Sciatic nerve (tissue), 2 donors: ENCODE measurements at places on chromosomes 4 and X. TPM values are rescaled to one million over a fixed set of nuclear protein-coding genes. Genes with fewer than 3 reads are reported as not detected.

DNA sequence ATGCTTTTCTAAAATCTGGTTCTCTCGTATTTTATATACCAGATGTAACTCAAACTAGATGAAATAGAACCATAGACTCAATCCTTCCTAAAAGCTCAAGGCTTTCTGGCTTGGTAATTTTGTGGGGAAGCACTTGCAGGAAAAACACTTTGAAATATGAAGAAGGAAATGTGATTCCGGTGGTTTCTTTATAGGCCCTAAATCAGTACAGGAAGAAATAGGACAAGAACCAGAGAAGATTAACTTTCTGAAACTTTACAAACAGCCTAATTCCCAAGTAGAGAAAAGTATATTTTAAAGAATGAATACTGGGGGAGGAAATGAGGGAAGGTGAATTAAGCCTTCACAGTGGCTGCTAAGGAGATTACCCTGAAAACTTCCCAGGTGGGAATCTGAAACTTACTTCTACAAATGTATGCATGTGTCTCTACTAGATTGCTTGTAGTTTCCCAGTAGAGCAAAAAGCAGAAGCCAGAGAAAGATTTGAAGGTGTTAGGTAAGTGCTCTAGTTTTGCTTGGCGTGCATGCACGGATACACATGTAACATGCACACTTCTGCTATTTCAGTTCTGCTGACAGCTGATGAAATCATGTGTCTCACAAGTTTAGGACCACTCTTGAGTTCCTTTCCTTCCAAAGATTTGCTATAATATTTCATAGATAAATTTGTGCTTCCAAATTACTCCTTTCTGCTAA lies 92.1 kb downstream of the AFF1 start:
- no peak for DNase-seq

- no peak for DNase-seq
Observed at GRCh38 chrX:133461231-133461630, 45.9 kb upstream of the GPC4 start.

GRCh38 chr4:15353207-15353606 lies 74.6 kb upstream of the C1QTNF7 start:
- DNase-seq = no peak

DNA sequence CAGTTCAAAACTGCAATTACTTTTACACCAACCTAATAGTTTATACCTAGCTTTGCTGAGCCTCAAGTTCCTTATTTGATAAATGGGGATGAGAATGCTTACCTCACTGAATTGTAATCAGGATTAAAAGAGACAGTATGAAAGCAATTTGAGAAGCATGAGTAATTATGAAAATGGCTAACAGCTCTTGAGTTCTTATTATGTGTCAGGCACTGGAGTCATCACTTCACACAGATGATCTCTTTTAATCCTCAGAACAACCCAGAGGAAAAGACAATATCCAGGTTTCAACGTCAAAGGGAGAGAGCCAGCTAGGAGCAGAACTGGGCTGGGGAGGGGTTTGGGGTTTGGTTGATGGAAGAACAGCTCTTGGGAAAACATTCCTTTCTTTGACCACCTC lies 221.0 kb upstream of the NWD2 start:
- no peak for DNase-seq

DNA sequence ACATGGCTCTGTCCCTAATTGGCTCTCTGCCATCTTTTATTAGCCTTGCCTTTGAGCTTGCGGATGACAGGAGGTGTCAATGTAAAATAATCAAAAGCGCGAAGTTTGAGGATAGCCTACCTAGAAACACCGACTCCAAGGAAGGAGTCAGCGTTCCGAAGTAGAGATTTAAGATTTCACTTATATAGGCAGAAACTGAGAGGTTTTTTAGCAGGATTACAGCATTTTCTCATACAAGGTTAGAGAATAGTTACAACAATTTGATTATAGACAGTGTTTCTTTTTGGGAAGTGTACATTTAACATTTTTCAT lies 499 bp upstream of the NFXL1 start:
- no peak for DNase-seq

DNA sequence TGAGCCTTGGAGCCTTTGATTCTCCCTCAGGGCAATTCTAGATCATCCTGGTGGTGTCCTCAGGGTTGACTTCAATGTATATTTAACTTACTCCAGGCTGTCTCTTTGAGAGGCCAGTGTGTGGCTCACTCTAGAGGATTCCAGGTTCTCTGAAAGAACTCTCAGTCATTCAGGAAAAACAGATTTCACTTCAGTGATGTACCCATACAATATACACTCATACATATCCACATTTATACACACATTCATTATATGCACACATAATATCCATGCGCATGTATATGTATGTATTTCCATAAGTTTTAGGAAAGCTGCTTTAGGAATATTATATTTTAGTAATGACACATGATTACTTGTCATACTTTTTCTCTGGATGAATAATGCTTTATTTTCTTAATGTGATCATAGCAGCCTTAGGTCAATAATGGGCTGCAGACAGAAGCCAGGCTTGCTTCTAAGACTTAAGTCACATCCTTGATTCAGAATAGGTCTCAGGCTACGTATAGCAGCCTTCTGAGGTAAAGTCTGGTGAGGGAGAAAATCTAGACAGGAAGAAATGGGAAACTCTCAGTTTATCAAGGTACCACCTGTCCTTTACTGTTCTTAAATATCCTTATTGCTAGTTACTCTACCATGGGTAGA lies 397.0 kb downstream of the GPAT3 start:
- no peak for DNase-seq

- DNase-seq = no peak
Observed at GRCh38 chr4:25013756-25014661, 16.7 kb downstream of the LGI2 start.

- DNase-seq = no peak
Observed at GRCh38 chrX:65997978-65998717, 41.7 kb downstream of the VSIG4 start.

DNA sequence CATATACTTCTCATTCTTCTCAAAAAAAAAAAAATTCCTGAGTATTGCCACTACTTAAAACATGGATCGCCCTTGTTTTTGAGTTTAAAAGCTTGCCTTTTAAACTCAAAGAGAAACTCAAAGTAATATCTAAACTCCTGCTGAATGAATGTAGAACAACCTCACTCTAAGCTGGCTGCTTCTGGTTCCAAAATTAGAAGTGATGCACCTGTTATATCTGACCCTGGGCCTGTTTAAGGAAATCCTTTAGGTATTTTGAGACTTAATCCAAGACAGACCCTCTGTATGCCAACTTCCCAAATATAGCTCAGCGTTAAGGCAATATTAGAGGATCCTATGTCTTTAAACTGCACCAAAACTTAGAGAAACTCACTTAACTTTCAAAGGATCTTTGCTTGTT lies 1.8 kb upstream of the OTUD4 start:
- DNase-seq = no peak

DNA sequence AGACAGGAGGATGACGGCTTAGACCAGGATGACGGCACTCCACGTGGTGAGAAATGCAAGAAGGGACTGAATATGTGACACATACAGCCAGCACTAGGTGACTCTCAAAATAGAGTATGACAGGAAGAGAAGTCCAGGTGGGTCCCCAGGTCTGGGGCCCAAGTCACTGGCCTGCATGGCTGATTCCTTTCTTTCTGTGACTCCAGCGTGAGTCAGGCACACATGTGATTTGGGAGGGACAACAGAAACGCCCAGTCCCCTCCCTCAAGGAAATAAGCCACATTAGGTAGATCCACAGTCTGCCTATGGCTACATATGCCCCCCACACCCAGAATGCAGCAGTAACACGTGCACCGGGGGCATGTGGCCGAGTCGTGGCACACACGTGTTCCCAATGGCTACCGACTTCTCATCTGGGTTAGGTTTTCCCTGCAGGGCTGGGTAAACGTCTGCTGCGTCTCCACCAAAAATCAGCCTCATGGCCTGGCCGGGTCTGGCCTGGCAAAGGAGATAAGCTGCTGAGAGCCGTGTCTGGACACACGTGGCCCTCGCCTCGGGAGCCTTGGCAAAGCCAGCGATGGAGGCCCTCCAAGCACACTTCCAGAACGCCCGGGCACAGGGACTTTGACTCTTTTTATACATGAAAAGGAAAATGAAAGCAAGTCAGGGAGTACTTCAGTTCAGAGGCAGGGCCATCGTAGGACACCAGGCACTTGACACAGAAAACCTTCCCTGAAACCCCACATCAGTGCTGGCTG lies 19.3 kb downstream of the SEL1L3 start:
- no peak for DNase-seq

- DNase-seq = no peak
Observed at GRCh38 chrX:137166591-137166990, 132.8 kb upstream of the GPR101 start.

- peak; percentile 87 for DNase-seq
Observed at GRCh38 chr4:186725469-186726425, 2.1 kb upstream of the FAT1 start.

- DNase-seq = no peak
Observed at GRCh38 chr4:105113800-105114199, 32.9 kb upstream of the TET2 start.

- no peak for DNase-seq
Observed at GRCh38 chr4:56305390-56305789, 81.9 kb downstream of the AASDH start.

DNA sequence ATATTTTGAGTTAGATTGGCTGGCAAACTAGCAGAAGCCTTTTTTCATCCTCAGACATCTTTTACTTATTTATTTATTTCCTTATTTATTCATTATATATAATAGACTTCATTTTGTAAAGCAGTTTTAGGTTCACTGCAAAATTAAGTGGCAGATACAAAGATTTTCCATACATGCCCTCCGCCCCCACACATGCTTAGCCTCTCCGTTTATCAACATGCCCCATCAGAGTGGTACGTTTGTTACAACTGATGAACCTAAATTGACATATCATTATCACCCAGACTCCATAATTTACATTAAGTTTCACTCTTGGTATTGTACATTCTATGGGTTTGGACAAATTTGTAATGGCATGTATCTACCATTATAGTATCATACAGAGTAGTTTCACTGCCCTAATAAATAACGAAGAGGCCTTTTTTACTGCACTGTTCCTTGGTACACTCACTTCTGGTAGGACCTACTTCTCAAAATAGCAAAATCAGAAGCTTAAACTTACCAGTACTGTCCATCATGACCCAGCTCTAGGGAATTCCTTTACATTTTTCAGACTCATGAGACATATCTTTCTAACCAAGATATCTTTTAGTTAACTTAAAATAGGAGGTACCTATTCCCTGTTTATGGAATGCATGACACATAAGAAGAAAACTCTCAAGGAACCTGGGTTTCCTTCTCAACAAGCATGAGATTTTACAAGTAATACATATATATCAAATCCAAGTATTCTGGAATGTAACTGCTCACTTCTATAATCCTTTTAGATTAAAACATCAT lies 4.8 kb upstream of the TMPRSS11B start:
- no peak for DNase-seq

- no peak for DNase-seq
Observed at GRCh38 chr4:24963277-24963676, 50.4 kb upstream of the CCDC149 start.

DNA sequence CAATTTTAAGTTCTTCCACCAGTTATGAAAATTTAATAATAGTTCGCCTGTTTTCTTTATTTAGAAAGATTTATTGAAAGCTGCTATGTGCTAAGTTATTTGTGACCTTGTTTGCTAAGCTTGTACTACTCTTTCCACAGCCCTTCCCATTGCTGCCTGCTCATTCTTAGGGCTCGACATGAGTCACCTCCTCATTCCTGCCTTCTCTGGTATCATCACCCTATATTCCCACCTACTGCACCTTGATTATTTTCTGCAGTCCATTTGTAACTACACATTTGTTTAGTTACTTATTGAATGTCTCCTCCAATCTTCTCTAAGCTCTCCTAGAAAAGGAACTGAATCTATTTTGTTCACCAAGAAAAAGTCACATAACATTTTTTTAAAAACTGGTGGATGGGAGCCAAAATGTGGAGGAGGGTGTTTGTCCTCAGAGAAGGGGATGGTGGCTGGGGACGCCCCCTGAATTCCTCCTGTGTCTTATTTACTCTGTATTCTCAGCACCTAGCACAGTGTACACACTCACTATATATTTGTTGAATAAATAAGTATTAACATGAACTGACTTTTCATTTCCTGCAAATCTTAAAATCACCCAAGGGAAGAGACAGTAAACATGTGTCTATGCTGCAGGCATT lies 3.7 kb upstream of the RAB9A start:
- no peak for DNase-seq

DNA sequence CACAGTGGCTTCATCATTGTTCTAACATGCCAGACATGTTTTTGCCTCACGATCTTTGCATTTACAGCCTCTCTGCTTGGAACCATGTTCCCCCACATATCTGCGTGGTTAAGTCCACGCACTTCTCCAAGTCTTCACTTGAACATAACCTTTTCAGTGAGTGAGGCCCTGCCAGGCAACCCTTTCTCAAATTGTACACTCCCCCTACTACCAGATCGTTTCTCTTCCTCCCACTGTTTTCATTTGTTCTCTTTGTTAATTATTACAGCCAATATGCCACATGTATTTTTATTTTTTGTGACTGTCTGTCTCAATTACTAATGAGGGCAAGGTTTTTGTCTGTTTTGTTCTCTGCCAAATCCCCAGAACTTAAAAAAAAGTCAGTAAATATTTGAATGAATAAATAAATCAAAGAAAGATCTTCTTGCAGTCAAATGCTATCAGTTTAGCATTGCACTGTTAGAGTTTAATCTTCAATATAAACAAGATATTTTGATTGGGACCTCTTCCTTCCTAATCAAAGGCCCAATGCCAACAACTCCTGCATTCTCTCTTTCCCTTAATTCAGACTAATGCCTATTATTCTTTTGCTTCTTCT lies 18.2 kb downstream of the CTSO start:
- DNase-seq = no peak

GRCh38 chr4:73606465-73606974 lies 13.7 kb downstream of the RASSF6 start:
- no peak for DNase-seq

DNA sequence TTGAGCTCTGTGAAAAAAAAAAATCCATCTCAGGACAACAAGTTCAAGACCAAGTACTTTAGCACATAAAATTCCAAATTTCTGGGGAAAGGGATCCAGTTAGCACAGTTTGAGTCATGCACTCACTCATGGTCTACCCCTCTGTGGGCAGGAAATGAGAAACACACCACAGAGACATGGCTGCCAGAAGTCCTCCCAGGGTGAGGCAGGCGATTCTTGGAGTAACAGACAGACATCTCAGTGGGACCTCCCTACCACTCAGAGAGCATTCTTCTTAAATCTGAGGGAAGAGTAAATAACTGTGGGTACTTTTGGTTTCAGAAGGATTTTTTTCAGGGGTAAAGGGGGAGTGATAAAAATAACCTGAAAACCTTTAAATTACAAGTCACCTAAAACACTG lies 14.1 kb downstream of the CXCL1 start:
- DNase-seq = no peak

Gene ZNF732
- total RNA-seq = 0.53 TPM

Gene SYTL4
- 18.0 TPM for total RNA-seq

Gene HSFX1
- 2.9 TPM for total RNA-seq

Gene DCAF8L2
- total RNA-seq = not detected

Gene HMX1
- not detected for total RNA-seq
